Breast epithelium (tissue), 4 donors: ENCODE measurements at places on chromosomes 11 and 22.

GRCh38 chr11:84871116-84871515, 756.0 kb downstream of the DLG2 start:
- H3K36me3 ChIP-seq = no peaks in the 10 kb centered on the region
- H3K27ac ChIP-seq = no peak overlapping the region
- DNase-seq = no peak
- H3K4me3 ChIP-seq = no peak overlapping the region

GRCh38 chr22:37121887-37122591, 12.5 kb upstream of the TMPRSS6 start:
- no peak for DNase-seq
- H3K27me3 ChIP-seq = no peaks in the 10 kb centered on the region
- H3K4me1 ChIP-seq = no peaks in the 10 kb centered on the region

DNA sequence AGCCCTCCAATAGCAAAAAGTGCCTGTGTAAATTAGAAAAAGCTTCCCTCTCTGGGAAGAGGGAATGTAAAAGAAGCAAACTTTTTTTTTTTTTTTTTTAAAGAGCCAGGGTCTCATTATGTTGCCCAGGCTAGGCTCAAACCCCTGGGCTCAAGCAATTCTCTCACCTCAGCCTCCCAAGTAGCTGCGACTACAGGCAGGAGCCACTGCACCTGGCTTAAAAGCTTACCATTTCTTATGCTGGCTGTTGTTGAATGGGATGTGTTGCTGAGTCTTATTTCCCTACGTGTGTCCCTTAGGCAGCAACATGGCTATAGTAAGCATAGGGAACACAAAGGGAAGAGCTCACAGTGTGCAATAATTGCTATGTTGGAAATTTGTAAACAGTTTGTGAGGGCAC, 225.5 kb upstream of the CCDC90B start:
- H3K4me1 ChIP-seq = no peaks in the 10 kb centered on the region
- no peak overlapping the region for H3K27ac ChIP-seq
- H3K27me3 ChIP-seq = no peaks in the 10 kb centered on the region
- H3K4me3 ChIP-seq = no peak overlapping the region
- no peaks in the 10 kb centered on the region for H3K36me3 ChIP-seq

DNA sequence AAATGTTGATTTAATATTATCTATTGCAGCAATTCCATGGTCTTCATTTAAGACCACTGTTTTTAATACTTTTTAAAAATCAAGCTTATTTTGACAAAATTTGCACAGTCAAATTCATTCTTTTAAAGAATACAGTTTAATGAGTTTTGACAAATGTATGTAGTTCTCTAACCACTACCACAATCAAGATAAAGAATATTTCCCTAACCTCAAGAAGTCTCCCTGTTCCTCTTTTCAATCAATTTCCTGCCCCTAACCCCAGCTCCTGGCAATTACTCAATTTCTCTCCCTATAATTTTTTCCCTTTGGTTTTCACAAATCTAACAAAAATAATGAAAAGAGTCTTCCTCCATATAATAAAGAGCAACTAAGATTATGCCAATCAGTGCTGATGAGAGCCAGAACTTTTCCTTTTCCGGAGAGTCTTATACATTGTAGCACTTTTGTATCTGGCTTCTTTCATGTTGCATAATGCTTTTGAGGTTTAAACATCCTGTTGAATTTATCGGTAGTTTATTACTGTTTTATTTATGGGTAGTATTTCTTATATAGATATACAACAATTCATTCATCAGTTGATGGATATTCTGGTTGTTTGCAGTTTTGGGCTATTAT, 231.7 kb downstream of the AASDHPPT start:
- no peak for DNase-seq
- H3K4me1 ChIP-seq = no peaks in the 10 kb centered on the region
- no peaks in the 10 kb centered on the region for H3K27me3 ChIP-seq
- no peak overlapping the region for H3K27ac ChIP-seq

GRCh38 chr11:13073119-13073981, 64.2 kb downstream of the RASSF10 start:
- no peak overlapping the region for H3K4me3 ChIP-seq
- H3K4me1 ChIP-seq = no peaks in the 10 kb centered on the region
- H3K27ac ChIP-seq = no peak overlapping the region
- H3K36me3 ChIP-seq = no peaks in the 10 kb centered on the region

DNA sequence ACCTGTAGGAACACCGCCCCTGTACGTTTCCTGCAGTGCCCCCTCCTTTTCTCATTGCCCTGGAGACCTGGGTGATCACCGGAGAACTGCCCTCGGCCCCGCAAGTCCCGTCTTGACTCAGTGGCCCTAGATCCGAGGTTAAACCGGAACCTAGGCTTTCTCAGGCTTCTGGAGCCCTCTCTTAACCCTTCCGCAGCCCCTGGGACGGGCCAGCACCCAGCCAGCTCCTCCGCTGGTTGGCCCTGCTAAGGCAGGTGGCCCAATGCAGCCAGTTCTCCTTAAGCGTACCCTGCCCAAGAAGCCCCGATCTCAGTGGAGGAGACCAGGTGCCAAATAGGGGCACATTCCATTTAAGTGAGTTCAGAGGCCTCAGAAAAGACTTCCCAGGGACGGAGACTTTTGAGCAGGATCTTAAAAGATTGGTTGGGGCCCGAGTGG, 776 bp downstream of the NLRX1 start:
- no peaks in the 10 kb centered on the region for H3K36me3 ChIP-seq
- H3K27ac ChIP-seq = peak overlapping the region; percentile 98
- no peaks in the 10 kb centered on the region for H3K27me3 ChIP-seq
- no peaks in the 10 kb centered on the region for H3K4me1 ChIP-seq
- peak overlapping the region; percentile 96 for H3K4me3 ChIP-seq
